ENCODE measurements at places on chromosomes 6 and 20.

DNA sequence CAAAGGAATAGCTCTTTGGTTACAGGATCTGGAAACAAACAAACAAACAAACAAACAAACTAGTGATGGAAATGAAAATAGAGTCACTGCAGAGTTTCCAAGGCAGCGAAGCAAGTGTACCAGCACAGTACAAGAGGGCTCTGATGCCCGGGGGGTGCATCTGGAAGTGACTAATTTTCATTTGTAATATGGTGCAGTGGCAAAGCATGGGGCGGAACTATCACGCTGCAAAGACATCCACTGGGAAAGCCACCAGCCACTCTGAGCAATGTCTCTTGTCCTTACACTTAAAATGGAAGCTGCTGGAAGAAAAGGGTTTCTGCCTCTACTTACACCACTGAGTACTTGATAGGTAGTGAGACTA lies 44.4 kb upstream of the NEDD9 start:
- no peak for DNase-seq

DNA sequence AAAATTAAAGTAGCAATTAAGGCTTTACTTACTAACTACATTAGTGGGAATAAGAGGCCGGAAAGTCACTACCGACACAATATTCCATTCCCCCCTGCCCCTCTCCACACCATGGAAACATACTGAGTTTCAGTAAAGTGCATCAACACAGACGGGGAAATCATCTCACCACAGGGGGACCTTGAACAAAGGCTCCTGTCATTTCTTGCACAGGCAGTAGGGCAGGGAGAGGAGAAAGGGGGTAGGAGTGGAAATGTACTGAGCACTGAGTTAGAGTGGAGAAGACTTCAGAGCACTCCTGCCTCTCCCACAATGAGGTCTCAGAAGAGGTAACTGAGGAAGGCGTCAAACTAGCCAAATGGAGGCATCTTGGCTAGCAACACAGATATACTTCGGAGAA lies 1426.9 kb upstream of the EYS start:
- no peak for DNase-seq

DNA sequence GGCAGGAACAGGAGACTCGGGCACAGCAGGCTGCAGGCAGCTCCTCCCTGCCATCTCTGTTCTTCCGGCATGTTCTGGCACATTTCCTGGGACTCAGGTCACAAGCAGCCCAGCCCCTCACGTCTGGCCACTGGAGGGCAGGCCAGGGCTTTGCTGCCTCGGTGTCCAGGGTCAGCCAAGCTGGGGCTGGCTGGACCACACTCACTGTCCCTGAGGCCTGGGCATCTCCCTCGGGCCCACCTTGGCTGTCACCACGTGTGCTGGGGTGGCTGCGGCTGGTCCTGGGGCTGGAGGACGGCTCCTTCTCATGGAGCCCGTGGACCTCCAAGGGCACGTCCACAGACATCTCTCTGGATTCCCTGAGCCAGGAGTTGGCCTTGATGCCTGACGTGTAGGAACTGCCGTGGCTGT lies 18.5 kb downstream of the FRMD1 start:
- no peak for DNase-seq

DNA sequence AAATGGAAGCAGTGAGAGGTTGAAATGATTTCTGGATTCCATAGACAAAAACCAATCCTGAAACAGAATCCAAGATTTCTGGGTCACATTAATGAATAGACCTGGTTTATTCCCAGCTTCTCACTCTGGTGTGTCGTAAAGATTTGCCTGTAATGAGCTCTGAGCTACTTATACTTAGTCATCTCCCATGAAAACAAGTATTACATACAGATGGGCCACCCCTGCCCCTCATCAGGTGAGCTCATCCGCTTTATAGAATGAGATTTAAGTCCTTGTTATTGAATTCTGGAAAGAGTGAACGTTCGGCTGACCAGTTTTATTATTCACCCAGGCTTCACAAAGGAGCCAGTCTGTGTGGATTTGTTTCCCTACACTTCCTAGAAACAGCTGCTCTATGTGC lies 47.1 kb upstream of the TMEM181 start:
- DNase-seq: no peak

GRCh38 chr6:135225911-135226310 lies 44.8 kb downstream of the MYB start:
- DNase-seq: no peak

- no peak for DNase-seq
Measured at GRCh38 chr20:43542161-43542560, 16.7 kb upstream of the SGK2 start.

DNA sequence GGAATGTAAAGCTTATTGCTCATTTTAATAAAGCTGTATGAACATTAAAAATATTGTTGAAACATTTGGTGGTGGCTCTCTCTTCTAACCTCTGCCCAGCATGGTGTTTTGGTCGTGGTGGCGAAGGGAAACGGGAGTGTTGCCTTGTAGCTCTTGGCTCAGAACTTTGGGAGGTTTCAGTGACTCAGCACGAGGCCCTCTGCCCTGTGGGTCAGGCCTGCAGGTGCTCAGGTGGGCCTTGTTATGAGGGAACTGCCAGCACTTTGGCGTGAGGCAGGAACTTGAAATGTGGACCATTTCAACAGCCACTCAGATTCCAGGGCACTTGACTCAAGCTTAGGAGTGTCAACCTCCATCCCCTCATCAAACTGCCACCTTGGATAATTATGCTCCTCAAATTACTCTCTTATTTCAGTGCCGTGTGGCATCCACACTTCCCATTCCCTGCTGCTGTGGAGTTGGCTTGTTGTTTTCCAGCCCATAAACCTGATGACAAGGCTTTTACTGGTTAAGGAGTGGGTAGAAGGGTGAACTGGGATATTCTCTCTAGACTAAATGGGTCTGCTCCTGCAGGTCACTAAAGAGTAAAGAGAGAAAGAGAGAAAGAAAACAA lies 36.3 kb downstream of the PRDM1 start:
- DNase-seq: no peak

DNA sequence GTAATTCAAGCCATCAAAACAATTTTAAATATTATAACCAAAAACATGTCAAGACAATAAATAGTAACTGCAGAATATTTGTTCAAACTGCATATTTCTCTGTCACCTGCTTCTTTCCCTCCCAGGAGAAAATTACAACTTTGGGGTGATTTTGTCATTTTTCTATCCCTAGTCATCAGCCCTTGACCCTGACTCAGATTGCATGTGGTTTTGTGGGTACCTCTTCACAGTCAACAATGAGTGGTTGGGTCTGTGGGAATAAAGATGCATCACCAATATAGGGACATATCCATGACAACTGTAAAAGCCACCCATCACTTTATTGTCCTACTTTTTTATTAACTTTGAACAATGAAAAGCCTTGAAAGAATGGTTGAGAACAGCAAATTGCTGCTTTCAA lies 7.3 kb downstream of the COL10A1 start:
- no peak for DNase-seq

DNA sequence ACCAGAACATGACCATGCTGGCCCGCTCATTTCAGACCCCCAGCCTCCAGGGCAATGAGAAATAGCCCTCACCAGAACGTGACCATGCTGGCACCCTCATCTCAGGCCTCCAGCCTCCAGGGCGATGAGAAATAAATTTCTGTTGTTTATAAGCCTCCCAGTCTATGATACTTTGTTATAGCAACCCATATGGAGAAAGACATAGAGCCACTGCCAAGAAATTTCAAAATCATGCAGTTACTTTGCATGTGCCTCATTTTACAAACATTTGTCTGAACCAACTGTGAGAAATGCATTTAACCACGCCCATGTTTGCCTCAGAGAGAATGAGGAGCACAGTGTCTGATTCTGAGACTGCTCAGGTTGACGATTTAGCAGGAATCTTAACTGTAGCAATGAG lies 15.5 kb downstream of the CYP39A1 start:
- DNase-seq: no peak

- no peak for DNase-seq
Measured at GRCh38 chr6:66897576-66897975, 1190.5 kb upstream of the EYS start.

- DNase-seq: no peak
Measured at GRCh38 chr6:158668707-158669103, 18.9 kb downstream of the SYTL3 start.

- DNase-seq: no peak
Measured at GRCh38 chr20:22762576-22763256, 178.3 kb upstream of the FOXA2 start.

GRCh38 chr6:127857051-127857637 lies 43.7 kb downstream of the THEMIS start:
- no peak for DNase-seq

DNA sequence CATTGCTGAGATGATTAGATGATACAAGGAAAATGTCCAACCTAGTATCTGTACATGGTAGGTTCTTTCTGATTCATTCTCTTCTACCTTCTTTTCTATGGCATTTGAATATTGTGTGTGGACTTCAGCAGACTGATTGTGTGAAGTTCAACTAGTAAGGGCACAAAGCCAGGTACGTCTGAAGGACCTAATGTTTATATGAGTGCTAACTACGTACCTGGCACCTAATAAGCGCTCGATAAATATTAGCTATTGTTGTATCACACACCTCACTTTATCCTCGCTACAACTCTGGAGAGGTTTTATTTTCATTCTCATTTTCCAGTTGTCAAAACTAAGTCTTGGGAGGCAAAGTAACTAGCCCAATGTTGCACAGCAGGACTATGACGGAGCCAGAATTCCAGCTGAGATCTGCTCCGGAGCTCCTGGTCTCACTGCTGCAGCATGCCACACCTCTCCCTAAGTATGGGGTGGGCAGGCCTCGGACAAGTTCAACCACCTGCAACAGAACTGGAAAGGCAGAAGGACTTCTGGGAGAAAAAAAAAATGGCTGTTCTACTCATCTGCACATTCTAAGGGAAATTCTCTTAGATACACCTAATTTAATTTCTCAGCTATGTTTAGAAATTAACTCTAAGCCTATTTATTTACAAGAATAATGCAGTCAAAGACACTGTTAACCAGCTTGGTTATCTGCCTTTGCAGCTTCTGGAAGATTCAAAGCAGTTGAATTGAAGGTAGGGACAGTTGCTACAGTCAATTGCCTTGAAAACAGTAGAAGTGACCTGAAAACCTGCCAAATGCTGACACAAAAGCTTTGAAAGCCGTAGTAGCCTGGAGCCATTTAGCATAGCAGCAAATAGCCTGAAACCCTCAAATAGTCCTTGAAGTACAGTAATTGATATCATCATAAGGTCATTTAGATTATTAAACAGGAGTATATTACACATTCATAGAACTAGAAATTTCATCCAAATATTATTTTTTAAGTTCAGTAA lies 165.0 kb downstream of the PDE7B start:
- DNase-seq: no peak

GRCh38 chr6:150088481-150089154 lies 19.7 kb upstream of the ULBP3 start:
- no peak for DNase-seq

DNA sequence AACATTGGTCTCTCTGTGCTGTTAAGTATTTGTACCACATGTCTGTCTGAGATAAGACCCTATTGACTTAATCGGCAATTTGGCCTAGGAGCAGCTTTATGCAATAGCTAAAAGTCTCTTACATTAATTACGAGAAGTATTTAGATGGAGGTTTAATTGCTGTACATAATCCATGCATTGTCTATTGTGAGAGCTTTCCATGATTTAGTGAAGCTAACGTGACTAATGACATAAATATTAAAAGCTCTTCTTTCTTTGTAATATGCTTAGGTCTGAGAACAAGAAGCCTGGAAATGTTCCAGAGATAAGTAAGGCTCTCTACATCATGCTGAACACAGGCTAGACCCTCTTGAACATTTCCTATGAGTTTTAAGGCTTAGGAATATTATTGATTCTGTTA lies 32.7 kb upstream of the FAM83B start:
- DNase-seq: no peak

DNA sequence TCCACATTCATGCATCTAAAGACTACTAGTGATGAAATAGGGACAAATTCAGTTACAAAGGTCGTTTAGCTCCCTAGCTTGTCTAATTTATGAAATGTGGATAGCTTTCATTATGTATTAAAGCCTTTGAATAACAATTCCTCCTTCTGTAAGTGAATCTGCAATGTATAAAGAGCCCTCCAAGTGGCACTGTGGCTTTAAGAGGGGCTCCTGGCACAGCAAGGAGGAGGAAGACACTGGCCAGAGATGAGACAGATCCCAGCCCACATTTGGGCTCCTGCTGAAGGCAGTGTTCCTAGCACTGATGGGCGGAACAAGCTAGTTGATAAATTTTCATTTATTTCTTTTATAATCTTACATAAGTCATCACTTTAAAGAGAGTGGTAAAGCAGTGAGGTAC lies 17.6 kb upstream of the FUCA2 start:
- no peak for DNase-seq

DNA sequence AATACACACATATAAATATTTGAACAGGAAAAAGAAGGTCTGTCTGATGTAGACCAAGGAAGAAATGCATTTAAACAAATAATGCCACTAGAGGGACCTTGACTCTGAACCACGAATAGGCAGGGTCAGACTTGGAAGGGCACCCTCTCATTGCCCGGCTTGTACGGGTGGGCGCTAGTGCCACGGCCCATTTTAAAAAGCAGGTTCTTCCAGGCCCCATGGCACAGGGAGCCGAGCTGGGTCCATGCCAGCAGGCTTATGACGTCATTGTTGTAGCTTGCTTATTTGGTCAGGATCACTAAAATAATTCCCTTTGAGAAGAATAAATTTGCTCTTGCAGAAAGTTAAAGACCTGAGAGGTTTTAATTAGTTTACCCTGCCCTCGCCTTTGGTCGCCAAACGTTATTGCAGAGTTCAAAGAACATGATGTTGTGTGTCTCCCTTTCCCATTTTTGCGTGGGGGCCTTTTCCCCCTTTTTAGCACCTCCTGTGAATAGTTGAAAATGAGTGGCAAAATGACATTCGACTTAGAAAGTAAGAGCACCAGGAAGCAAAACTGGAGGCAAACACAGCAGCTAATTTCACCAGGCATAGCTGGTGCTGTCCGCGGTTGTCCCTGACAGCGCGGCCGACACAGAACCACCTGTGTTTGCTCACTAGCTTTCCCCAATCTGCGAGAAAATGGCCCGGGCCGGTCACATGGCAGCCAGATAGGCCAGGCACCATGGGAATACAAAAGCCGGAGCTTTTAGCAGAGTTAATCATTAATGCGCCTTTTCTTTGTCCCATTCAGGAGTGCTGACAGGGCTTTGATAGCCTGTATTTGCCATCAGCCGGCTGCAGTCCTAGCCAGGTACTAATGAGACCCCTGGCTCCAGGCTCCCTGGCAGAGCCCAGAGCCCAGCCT lies 93.8 kb downstream of the FOXA2 start:
- DNase-seq: no peak

GRCh38 chr6:21325201-21325856 lies 268.2 kb upstream of the SOX4 start:
- DNase-seq: no peak

DNA sequence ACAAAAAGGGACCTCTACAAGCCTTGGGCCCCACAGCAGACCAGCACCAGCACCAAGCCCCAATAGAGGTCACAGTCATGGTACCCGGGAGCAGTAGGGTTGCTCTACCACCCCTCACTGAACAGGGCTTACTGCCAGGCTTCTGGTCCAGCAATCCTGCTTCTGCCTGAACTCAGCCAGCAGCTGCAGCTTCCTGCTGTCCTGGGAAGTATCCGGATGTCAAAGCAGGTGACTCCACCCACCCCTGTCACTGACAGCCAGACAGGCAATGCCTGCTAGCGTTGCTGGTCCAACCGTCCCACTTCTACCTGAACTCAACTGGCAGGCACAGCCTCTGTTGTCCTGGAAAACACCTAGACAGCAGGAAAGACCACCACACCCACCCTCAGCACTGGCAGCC lies 47.0 kb upstream of the PCSK2 start:
- no peak for DNase-seq

- DNase-seq: no peak
Measured at GRCh38 chr20:48684501-48685041, 143.2 kb downstream of the PREX1 start.
